ENCODE measurements at places on chromosomes 12 and 14. TPM values are rescaled to one million over a fixed set of nuclear protein-coding genes. Genes with fewer than 3 reads are reported as not detected.

GRCh38 chr12:113697651-113698509, 226.2 kb upstream of the LHX5 start:
- DNase-seq, result no peak

DNA sequence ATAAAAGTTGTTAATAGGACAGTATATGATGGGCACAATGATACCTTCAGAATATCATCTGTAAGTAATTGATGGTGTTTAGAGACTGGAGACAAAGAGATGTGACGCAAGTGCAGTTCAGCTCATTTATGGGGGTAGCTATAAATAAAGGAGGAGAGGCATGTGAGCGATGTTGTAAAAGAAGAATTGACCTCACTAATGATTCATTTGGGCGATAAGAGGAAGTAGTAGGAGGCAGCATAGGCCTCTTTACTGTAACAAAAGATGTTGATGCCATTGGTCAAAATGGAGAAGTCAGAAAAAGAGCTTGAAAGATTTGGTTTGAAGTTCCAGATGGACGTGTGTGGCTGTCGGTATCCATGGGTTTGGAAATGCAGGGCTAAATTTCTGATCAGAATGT, 70.0 kb downstream of the FLRT2 start:
- no peak for DNase-seq

- no peak for DNase-seq
These were observed 116.1 kb downstream of the SCARB1 start for GRCh38 chr12:124747426-124748161.

- DNase-seq, result no peak
These were observed 151.1 kb upstream of the TBX3 start for GRCh38 chr12:114835031-114835430.

DNA sequence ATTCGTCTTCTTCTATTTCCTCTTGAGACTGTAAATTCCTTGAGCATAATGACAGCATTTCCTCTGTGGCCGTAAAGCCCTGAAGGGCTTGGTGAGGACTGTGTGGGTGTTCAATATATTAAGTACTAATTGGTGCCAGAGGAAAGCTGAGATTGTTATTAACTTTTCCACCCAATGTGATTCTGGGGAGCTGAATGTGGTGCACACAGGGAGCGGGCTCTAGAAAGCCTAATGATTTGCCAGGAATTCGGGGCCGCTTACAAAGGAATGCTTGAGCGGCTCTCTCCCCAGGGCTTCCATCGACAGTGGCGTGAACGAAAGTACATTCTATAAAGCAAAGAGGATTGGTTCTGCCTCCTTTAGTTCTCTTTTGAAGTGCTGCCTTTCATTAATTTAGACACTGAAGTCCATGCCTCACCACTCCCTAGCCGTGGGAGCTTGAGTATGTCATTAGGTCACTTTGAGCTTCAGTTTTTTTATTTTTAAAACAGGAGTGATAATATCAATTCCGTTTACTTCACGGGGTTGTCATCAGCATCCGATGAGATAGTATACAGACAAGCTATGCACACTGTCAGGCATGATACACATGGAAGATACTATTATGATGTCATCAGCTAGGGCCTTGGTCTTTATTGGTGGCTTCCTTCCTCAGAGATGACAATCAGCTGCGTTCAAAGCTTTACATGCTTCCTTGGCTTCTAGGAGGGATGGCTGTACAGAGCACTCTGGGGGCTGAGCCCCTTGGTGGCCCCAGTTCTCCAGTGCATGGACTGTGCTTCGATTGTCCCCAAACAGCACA, 11.0 kb upstream of the GSG1 start:
- no peak for DNase-seq

- DNase-seq, result no peak
These were observed 186.5 kb downstream of the SPTSSA start for GRCh38 chr14:34275530-34275929.

DNA sequence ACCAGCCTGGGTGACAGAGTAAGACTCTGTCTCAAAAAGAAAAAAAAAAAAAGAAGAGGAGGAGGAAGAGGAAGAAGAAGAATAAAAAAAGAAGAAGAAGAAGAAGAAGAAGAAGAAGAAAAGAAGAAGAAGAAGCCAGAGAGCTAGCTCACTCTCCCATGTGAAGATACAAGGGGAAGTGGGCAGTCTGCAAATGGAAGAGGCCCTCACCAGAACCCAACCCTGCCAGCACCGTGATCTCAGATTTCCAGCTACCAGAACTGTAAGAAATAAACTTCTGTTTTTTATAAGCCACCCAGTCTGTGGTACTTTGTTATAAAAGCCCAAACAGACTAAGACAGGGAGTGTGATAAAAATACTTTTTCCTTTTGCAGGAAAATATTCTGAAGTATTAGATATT, 130.7 kb downstream of the ETNK1 start:
- no peak for DNase-seq

GRCh38 chr12:130835436-130835835, 3.6 kb downstream of the STX2 start:
- DNase-seq, result no peak

- no peak for DNase-seq
These were observed 53.4 kb downstream of the PLBD1 start for GRCh38 chr12:14514154-14514842.

DNA sequence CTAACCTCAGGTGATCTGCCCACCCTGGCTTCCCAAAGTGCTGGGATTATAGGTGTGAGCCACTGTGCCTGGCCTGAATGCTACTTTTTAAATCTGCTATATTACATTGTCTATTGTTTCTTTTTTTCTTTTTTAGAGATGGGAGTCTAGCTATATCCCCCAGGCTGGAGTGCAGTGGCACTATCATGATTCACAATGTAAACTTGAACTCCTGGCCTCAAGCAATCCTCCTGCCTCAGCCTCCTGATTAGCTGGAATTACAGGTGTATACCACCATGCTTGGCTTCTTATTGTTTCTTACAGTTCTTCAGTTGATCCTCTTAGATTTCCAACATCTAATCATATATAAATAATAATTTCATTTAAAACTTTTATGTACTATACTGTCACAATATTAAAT, 15.3 kb upstream of the WDR20 start:
- no peak for DNase-seq

DNA sequence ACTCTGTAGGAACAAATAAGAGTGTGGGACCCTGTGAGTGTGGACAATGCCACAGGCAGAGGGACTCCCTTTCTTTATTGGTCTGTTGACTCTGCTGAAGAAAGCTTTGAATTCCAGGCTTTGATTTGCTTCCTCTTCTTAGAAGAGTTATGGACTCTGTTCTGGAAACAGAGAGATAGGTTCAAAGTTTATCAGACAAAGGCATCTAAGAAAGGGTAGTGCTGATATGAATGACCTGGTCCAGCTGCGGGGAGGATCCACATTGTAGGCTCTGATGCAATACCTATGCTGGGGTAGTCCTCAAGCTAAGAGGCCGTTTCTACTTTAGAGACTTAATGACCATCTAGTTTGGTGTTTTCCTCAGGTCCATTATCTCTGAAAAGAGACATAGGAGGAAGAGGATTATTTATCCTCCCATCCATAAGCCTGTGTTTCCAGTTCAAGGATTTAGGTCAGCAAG, 10.7 kb upstream of the IKZF4 start:
- no peak for DNase-seq

- DNase-seq, result no peak
These were observed 366.2 kb upstream of the KITLG start for GRCh38 chr12:88946372-88946997.

GRCh38 chr14:58873228-58873953, 235.6 kb downstream of the DACT1 start:
- DNase-seq, result no peak

DNA sequence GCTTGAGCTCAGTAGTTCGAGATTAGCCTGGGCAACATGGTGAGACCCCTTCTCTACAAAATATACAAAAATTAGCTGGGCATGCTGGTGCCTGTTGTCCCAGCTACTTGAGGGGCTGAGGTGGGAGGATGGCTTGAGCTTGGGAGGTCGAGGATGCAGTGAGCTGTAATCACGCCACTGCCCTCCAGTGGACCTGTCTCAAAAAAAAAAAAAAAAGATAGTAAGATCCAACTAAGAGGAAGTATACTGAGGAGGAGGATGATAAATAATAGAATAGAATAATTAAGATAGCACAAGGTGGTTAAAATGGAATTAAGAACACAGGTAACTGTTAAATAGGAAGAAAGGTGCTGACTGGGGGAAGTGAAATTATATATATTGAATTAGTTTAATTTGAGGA, 37.0 kb upstream of the BAZ1A start:
- no peak for DNase-seq

The MYRFL gene
- not detected for total RNA-seq

The LMNTD1 gene
- not detected for total RNA-seq

The SUPT16H gene
- total RNA-seq, result 73.1 TPM

The BCL11B gene
- total RNA-seq, result 0.96 TPM
